Caki2 (cell line): ENCODE measurements at places on chromosomes 6 and 20. TPM values are rescaled to one million over a fixed set of nuclear protein-coding genes. Genes with fewer than 3 reads are reported as not detected.

The PRRT1 gene
- total RNA-seq: not detected in 2 replicates

The PRPH2 gene
- total RNA-seq: not detected in 2 replicates

GRCh38 chr6:7669742-7670141 lies 56.2 kb upstream of the BMP6 start:
- no peak for DNase-seq

The BPI gene
- total RNA-seq: not detected in 2 replicates

GRCh38 chr20:32972181-32973076 lies 31.8 kb downstream of the SUN5 start:
- no peak for DNase-seq

GRCh38 chr20:46014517-46015396 lies 6.0 kb downstream of the MMP9 start:
- no peak for DNase-seq

DNA sequence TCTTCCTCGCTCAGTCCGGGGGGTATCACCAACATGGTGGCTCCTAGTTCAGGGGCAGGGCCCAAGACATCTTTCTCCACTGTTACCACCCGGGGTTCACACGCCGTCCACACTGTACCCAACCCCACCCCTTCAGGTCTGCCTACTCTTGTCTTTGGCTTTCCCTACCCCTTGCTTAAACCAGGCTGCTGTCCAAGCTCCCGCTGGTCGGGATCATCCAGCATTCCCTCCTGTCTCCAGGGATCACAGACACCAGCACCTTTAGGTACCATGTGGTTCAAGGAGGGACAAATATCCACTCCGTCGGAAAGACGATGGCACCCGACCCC lies 395 bp downstream of the NELFE start:
- DNase-seq: no peak

The C20orf144 gene
- total RNA-seq: 0.44 TPM in 1 of 2 replicates, not detected in the other

DNA sequence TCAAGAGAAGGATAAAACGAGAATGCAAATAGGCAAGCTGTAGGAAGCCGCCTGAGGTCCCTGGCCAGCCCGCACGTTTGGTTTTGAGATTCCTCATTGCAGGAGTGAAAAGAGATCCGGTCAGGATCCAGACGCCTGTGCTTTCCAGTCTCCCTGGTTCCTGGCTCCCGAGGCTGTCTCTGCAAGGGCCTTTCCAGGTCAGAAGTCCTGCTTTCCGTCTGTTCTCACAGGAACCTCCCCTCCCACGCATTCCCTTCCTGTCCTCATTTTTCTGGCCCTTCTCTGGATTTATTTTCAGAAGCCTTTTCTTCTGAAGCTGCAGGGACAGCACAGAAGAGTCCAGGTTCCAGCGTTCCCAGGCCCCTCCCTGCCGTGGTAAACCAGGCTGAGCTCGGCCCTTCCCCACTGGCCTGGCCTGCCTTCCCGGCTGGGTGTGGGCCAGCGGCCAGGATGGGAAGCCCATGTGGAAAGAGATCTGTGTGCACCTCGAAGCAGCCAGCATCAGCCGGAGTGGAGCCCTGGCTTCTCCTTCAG lies 54.0 kb downstream of the TMEM242 start:
- DNase-seq: no peak

- no peak for DNase-seq
Observed at GRCh38 chr6:38413102-38413800, 226.5 kb downstream of the BTBD9 start.

The FGD2 gene
- total RNA-seq: not detected in 2 replicates

DNA sequence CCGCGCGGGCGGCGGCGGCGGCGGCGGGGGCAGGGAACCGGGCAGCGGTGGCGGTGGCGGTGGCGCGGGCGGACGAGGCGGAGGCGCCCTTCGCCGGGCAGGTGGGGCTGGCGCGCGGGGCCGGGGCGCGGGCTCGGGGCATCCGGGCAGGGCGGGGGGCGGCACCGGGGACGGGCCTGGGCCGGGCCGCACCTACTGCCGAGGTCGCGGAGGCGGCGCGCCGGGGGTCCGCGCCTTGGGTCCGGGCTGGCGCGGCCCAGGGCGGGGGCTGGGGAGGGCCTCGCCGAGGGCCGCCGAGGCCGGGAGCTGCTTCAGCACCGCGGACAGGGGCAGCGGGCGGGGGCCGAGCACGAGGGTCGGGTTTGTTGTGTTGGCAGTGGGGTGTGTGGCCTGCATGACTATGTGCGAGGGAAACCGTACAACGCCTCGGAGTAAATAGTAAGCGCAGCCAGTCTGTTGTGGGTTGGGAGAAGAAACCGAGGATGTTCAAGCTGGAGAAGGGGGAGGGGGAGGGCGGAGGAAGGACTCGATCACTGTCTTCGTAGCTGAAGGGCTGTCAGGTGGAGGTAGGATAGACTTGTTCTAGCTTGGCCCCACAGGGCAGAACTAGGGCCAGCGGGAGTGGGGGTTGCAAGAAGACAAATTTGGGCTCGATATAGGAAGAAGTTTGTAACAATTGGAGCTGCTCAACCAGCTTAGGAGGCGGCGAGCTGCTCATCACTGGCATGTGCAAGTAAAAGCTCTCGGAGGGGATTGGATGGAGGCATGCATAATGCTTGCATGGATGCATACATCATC lies 593 bp downstream of the MMP24 start:
- peak; percentile 54 for DNase-seq

GRCh38 chr20:4152696-4153235 lies 137.4 kb upstream of the RNF24 start:
- no peak for DNase-seq

The NFYA gene
- 25.7 and 29.6 TPM in 2 replicates for total RNA-seq

DNA sequence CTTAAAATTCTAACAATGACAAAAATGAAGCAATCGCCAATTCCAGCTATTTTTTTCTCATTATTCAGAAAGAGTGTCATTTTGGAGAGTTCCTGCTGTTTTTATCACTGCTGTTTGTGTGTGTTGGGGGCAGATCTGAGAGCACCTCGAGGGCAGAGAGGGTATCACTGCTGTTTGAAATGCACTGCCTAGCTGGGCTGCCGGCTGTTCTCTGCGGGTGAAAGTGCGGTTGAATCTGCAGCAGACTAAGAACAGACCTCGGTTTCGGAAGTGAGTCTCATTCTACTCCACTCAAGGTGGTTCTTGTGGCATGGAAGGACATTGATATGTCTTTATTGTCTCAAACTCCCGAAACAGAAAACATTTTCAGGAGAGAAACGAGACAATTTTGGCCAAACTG lies 18.3 kb downstream of the INSM1 start:
- no peak for DNase-seq

DNA sequence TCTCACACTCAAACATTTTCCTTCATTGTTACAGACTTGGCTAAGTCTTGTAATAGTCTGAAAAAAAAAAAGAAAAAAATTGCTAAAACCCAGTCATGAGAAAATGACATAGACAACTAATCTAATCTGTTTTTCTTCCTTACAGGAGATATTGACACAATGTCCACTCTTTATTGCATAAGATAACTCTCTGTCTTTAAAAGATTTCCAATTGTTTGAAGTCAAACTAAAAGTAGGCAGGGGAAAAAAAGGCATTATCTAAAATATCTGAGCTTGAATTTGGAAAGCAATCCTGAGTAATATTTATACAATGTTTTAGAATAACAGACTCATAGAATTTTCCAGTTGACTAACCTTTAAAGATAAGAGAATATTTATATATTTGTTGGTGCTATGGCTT lies 233.0 kb upstream of the CEP162 start:
- DNase-seq: no peak

DNA sequence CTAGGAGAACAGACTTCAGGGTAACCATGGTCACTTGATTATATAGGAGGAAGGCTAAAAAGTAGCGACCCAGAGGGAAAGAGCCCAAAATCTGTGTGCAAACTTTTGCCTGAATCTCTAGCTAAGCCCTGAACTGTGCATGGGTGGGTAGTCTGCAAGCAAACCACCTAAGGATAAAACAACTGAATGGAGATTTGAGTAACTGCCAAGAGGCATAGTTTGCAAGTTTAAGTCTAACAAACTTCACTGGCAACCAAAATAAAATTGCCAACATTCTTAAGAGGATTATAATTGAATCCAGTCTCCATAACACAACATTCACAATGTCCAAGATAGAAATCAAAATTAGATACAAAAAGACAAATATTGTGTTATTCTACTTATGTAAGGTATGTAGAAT lies 192.0 kb upstream of the PLN start:
- no peak for DNase-seq

DNA sequence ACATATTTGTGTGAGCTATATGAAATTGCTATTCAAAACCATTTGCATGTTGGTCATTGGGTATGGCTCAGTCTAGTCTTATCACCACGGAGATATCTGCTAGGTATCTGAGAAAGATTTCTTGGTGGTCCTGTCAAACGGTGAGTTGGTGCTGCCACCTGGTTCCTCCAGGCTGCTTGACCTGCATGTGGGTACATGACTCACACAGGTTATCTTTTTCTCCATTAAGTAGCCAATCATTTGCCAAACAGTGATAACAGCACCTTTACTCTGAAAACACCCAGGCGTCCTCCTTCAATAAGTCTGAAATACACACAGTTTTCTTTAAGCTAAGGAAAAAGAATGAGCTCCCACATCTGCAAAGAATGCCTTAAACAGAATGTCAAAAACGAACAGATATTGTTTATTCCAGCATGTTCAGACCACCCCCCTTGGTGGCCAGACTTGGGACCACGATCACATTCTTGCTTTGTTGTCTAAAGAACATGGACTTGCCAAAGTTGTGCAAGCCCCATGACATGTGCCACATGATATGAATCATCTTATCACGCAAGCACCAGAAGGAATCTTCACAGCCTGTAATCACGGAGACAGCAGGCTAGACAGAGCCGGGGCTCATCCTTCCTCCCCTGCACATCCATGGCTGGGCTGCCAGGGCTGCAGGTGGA lies 200.7 kb upstream of the THBS2 start:
- DNase-seq: peak; percentile 65

DNA sequence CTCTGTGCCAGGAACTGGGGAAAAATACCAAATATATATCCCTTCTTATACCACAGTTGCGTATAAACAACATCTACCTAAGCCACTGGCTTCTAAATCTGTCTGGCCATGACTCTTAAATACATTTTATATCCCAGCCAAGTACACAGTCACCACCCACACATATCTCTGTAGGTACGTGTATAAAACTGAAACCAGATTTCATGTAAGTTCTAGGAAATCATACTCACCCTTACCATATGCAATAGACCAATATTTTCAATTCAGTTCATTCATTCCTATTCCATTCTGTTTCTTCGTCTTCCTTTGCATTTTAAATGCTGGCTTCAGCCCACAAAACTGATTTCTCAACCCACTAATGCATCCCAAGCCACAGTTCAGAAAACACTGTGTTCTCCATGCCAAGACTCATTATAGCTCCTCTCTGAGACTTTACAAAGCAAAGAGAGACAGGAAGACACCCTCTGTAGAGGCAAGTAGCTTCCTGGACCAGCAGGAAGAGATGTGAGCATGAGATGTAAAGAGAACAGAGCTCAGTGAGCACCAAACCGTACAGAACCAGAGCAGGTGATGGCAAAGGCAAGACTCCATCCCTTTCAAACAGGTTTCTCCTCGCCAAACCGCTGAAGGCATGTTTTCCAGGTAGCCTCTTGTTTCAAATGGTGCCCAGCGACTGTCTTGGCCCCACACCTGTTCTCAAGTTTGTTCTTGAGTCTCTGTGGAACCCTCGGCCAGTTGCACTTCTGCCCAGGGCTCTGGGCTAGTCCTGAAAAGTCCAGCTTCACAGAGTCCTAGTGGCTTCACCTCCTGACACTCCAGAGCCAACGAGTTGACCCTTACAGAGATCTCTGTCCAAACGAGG lies 18.7 kb downstream of the FAM50B start:
- no peak for DNase-seq

- peak; percentile 40 for DNase-seq
Observed at GRCh38 chr6:109978174-109979032, at the start of gene GPR6. Gene GPR6 (plus strand): TSS chr6:109978311. CDS start chr6:109979113, 802 bp downstream.

DNA sequence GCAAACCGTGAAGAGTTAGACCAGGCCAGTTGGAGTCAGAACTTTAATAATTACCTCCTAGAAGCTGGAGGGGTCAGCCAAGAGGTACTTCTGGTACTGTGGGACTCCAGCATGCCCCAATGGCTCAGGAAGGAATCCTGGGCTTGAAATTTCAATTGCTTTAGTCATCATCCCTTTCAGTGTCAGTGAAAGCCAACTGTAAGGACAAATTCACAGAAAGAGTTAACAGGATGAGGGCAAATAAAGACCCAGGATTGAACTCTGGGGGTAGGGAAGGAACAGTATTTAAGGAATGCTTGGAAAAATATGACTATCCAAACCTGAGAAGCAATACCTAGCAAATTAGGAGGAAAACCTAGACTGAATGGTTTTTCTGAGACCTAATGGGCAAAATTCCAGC lies 735.1 kb upstream of the MARCKS start:
- peak; percentile 96 for DNase-seq

- DNase-seq: no peak
Observed at GRCh38 chr6:158266131-158266530, 46.1 kb upstream of the TULP4 start.

DNA sequence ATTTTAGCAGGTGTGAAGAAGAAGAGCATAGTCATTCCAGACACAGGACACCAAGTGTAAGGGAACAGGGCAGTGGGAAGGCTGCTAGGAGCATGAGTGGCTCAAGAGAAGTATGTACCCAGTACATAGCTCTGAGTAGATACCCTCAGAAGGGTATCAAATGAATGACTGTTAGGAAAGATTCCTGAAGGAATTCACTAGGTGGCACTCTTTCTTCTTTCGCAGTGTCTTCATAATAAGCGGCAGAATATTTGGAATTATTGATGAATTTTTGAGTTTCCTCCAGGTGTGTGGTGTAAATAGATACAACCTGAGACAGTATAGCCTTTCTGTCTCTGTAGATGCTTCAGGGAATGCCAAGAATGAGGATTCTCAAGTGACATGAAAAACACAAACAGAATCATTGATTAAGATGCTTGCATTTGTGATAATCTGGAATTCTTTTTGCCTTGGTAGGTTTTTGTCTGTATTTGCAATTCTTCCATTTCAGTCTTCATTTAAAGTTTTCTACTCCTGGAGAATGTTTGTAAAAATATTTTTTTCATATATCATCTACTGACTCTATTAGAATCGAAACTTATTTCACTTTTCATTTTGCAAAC lies 264.3 kb upstream of the RIMS1 start:
- DNase-seq: no peak
